Left hindlimb (tissue), 1 donor: ENCODE measurements at places on chromosomes 1 and 21.
A peak's percentile ranks its signal among the peaks of the same experiment; 100 is the strongest.

DNA sequence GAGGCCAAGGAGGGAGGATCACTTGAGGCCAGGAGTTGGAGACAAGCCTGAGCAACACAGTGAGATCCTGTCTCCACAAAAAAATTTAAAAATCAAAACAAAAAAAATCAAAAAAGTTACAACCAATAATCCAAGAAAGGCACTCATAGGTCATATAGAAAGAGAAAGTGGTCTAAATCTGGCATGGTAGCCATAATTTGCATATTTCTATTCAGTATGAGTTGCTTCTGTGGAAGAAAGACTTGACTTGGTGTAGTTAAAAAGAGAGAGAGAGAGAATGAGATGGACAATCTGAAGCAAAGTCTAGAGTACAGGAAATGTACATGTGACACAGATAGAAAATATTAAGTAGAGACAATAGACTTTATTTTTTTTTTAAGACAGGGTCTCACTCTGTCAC is 22.5 kb downstream of the JMJD4 start:
- DNase-seq, result no peak

- DNase-seq, result no peak
Measured at GRCh38 chr1:10649517-10650201, 146.8 kb downstream of the CASZ1 start.

- DNase-seq, result no peak
Measured at GRCh38 chr1:119603695-119604094, 44.4 kb downstream of the ZNF697 start.

DNA sequence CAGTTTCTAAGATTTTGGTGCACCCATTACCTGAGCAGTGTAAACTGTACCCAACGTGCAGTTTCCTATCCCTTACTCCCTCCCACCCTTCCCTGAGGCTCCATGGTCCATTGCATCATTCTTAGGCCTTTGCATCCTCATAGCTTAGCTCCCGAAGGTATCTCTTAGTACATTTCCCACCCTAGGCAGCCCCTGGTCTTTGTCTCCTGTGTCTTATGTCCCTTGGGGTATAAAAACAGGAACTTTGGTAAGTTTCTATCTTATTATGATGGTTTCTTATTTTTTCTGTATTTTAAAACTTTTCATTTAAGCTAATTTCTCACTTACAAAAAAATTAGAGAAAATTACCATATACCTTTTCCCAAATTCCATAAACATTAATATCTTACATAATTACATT is 78.1 kb downstream of the URB2 start:
- no peak for DNase-seq

DNA sequence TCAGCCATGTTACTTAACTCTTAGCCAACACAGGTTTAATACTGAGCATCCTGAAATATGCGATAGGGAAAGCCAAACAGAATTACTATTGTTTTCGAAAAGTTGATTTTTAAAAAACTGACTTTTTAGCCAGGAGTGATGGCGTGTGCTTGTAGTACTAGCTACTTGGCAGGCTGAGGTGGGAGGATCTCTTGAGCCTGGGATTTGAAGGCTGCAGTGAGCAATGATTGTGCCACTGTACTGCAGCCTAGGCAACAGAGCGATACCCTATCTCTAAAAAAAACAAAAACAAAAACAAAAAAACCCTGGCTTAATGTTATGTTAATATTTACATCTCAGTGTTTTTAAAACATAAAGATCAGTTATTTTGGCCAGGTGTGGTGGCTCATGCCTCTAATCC is 16.7 kb downstream of the NMNAT1 start:
- DNase-seq, result no peak

- no peak for DNase-seq
Measured at GRCh38 chr1:77430966-77431690, 149.3 kb downstream of the AK5 start.

GRCh38 chr1:9442278-9442846 is 96.9 kb upstream of the SLC25A33 start:
- DNase-seq, result no peak

GRCh38 chr1:243672539-243673074 is 177.4 kb downstream of the AKT3 start:
- no peak for DNase-seq

DNA sequence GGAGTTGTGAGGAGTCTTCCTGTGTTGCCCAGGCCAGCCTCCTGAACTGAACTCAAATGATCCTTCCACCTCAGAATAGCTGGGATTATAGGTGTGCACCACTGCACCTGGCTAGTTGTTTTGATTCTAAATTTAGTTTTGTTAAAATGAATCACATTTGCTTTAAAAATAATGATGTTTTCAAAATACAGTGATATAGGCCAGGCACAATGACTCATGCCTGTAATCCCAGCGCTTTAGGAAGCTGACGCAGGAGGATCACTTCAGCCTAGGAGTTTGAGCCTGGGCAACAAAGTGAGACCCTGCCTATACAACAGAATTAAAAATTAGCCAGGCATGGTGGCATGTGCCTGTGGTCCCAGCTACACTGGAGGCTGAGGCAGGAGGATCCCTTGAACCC is 24.3 kb downstream of the RTCA start:
- no peak for DNase-seq

DNA sequence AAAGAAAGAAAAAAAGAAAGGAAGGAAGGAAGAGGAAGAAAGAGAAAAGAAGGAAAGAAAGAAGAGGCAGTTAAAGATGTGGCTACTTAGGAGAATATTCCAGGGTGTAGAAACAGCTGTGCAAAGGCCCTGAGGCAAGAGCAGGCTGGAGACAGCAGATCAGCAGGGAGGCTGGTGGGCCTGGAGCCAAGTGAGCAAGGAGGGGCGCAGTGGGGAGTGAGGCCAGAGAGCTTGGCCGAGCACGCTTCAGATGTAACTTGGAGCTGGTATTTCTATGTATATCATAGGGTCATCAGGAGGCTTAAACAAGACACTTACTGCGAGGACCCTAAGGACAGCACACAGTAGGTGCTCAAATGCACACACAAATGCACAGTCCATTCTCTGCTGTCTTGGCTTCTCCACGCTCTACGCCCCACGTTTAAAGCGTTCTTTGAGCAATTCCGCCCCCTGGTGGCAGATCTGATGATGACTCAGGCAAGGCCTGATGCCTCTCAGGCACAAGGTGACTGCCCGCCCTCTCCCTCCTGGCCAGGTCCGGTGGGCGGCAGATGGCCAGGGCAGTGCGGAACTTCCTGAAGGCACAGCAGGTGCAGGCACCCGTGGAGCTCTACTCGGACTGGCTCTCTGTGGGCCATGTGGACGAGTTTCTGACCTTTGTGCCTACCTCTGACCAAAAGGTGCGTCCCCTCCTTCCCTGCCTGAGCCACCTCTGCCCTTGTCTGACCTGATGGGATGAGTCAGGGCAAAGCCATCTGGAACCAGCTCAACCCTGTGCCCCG is 11.9 kb upstream of the PADI3 start:
- DNase-seq, result peak; percentile 78

GRCh38 chr1:30379684-30380624 is 343.4 kb downstream of the MATN1 start:
- DNase-seq, result peak; percentile 52

DNA sequence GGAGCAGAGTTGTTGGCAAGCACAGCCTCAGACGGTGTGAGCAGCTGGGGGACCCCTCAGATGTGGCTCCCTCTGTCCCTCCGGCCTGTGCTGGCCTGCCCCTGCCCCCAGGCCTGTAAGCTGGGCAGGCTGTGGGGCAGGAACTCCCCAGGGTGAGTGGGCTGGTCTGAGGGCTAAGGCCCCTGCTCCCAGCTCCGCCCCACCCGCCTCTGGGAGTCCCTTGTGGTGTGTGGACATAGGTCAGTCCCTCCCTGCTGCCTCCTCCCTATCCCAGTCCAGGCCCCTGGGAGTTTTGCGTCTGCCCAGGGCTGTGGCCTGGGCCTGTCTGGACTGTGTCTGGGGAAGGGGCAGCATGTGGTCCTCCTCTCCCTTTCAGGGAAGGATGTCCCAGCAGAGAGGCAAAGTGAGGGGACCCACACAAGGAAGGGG is 3.6 kb upstream of the VWA1 start:
- DNase-seq, result peak; percentile 67

DNA sequence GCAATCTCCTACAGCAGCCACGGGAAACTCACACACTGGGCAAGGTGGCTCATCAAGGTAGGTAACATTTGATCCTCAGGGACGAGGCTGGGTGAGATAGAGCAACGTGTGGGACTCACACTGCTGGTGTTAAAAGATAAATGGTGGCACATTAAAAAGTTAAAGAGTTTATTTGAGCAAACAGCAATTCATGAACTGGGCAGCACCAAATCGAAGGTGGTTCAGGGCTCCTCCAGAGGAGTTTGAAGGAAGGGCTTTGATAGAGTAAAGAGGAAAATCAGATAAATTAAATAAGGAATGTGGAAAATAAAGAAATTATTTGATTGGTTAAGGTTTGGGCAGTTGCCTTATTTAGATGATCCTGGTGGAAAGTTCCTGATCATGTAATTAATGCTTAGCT is 23.6 kb upstream of the TMEM51 start:
- DNase-seq, result no peak
